Activated effector memory CD4-positive, alpha-beta T cell treated with anti-CD3 and anti-CD28 coated beads, Interleukin-2, amount 50 U/mL, for 16 hours (primary cell): ENCODE measurements at places on chromosomes 1 and 21.

GRCh38 chr21:34886240-34887104 is 162.6 kb downstream of the RUNX1 start:
- peak; percentile 68 for DNase-seq

DNA sequence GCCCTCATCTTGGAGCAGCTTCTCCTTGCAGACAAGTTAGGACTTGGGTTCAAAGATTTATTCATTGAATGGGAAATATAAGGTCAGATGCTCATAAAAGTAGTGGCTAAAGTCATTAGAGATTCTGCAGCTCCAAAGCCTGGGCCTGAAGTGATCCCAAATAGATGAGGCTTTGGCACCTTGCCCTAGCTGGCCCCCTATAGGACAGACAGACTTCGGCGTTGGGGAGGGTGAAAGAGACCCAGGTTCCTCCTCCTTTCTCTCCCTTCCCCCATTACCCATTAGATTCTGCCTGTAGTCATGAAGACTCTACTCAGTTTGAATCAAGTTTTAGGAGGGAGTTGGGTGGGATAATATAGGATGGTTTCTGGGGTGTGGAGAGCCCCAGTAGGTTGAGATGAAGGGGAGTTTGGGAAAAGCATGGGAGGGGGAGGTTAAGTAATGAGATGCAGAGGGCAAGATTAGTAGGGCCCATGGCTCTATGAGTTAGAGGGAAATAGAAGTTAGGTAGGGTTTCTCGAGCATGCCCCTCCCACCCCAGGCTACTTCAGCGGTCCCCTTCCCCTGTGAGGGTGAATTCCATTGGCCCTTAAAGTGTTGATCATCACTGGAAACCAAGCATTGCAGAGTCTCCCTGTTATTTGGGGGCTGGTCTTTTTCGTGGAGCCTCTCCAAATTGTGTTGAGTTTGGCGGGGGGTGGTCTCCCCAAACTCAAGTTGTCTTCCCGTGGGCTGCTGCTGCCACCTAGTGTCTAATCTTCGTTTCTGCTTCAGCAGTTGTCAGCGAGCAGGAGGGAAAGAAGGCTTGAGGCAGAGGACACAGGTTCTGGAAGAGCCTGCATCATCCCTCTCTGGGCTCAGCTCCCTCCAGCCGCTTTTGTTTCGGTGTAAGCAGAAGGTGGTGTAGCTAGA is 2.1 kb upstream of the AHDC1 start:
- DNase-seq: peak; percentile 86

DNA sequence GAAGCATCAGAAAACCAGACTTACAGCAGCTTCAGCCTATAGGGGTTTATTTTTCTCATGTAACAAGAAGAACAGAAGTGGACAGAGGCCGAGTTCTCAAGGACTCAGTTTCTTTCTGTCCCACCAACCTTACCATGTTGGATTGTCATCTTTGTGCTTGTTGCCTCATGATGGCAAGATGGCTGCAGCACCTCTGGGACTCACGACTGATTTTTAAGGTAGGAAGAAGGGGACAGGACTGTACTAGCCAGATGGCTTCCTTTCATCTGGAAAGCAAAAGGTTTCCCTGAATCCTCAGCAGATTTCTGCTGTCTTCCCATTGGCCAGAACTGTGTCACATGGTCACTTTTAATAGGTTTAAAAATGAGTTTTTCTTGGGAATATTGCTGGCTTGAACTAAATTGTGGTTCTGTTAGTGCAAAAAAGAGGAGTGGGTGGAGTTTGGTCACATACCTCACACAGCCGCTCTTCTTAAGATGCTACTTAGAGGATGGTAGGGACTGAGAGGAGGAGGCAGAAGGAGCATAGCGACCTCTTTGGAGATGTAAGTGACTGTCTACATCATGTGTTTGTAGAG is 48.1 kb upstream of the ENAH start:
- DNase-seq: no peak

- DNase-seq: no peak
Measured at GRCh38 chr1:179966551-179966950, 11.9 kb downstream of the CEP350 start.

DNA sequence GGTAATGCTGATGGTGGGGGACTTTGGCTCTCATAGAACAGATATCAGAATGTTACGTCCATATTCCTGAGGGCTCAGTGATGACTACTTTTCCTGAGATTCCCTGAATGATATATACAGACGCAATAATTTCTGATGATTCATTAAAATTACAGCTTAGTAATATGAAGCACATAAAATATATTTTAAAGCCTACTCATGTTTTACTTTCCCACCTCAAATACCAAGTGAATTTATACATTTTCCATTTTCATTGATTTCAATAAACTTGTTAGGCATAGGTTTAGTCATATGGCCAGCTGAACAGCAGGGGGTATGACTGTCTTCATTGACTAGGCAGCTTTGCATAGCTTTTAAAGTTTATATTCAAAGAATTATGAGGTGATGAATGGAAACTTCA is 26.2 kb upstream of the PDC start:
- DNase-seq: no peak

DNA sequence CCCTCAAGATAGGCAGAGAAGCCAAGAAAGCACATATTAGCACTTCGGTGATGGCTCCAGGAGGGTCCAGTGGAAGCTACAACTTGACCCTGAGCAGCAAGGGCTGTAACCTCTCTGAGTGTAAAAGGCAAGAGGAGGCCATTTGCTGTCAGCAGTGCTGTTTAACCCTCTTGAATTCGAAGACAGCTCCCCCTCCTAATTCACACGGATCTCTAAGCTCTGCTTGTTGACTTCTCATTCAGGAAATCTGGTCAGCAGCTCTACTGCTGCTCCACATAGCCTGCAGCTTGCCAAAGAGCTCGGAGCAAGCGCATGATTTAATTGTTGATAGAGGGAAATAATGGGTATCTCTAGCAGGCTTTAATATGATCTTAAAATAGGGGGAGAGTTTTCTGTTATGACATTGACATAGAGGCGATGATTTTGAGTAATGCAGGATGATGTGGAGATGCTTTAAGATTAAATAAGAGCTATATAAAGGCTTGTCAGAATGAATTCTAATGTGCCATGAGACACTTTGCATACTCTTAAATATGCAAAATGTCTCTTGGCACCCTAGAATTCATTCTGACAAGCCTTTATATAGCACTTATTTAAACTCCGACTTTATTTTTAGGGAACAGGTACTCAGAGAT is 79.4 kb upstream of the USH2A start:
- DNase-seq: no peak

- DNase-seq: no peak
Measured at GRCh38 chr1:44086692-44087474, 31.7 kb upstream of the KLF17 start.

- no peak for DNase-seq
Measured at GRCh38 chr1:109114342-109114674, 393 bp downstream of the ELAPOR1 start.

- DNase-seq: no peak
Measured at GRCh38 chr1:54794451-54795355, 6.4 kb downstream of the TTC22 start.
